Type B pancreatic cell (in vitro differentiated cells): ENCODE measurements at places on chromosomes 11 and 22. TPM values are rescaled to one million over a fixed set of nuclear protein-coding genes. Genes with fewer than 3 reads are reported as not detected.

DNA sequence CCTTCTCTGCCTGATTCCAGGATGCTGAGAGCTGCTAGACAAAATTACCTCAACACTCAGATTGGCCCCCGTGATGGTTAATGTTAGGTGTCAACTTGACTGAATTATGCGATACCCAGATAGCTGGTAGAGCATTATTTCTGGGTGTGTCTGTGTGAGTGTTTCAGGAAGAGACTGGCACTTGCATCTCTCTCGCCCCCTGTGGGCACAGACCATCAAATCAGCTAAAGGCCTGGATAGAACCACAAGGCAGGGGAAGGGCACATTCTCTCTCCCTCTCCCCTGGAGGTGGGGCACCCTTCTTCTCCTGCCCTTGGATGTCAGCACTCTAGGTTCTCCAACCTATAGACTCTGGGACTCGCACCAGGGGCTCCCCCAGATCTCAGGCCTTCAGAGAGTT, 79.7 kb downstream of the KIRREL3 start:
- no peak for DNase-seq

DNA sequence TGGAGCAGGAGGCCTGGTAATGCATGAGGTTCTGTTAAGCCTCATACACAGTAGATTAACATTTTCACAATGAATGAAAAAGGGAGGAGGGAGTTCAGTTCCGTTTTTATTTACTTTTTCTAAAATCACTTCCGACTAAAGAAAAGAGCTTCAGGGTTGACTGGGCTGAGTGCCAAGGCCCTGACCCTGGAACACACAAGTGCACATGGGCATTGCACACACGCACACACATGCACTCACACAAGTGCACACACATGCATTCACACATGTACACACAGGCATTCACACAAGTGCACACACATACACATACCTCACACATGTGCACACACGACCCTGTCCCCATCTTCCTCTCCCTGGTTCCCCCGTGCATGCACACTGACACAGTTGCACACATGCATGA, 303.3 kb downstream of the BRD1 start:
- DNase-seq, result no peak

DNA sequence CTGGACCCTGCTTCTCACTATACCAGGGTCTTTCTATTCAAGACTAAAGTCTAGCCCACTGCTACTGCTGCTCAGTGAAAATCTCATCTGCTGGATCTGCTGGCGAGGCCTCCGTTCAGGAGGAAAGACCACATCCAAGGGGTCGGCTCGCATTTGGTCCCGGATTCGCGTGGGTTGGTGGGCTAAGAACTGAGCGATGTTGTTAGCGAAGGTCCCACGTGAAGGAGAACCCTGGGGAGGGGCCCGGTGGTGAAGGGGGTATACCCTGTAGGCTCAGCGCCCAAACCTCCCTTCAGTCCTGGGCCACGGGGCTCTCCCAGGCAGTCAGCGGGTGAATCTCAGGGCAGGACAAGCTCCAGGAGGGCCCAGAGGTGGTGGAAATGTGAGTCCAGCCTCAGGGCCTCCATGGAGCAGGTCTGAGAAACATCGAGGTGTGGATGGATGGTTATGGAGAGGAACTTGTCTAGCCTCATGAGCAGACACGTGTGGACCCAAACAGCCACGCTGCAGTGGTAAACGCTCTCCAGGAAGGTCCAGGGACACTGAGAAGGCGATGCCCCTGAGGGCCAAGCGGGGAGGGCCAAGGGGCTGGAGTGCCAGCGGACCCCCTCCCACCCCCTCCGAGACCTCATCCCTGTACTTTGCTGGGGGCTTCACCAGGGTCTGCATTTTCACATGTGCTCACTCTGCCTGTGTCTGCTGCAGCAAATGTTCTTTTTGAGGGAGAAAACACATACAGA, 152.3 kb downstream of the CTTN start:
- DNase-seq, result no peak

DNA sequence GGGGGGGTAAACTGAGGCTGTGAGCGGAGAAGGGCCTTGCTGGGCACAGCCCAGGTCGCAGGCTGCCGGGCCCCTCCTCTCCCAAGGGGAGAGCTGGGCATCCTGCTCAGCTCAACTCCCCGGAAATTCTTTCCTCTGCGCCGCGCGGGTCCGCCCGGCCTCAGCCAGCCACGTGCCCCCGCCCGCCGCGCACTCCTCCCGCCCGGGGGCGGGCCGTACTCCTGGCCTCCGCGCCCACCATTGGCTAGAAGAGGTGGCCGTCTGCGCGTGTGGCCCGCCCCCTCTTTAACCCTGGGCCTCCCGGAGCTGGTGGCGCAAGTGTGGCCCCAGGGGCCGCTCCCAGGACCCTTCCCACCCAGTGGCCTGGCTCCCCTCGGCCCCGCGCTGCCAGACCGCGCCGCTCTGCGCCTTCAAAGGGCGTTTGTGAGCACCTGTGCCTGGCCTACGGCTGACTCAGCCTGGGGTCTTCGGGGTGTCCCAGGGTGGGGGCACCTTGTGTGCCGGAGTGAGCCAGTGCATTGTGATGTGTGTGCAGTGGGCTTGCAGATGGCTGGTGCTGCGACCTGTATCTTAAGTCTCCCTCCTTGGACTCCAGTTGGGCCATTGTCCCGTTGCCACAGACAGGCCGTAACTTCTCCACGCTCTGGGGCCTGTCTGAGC, 2.0 kb downstream of the MRGPRF start:
- no peak for DNase-seq

NOX4 gene
- total RNA-seq, result 3.4 and 3.7 TPM in 2 replicates

DNA sequence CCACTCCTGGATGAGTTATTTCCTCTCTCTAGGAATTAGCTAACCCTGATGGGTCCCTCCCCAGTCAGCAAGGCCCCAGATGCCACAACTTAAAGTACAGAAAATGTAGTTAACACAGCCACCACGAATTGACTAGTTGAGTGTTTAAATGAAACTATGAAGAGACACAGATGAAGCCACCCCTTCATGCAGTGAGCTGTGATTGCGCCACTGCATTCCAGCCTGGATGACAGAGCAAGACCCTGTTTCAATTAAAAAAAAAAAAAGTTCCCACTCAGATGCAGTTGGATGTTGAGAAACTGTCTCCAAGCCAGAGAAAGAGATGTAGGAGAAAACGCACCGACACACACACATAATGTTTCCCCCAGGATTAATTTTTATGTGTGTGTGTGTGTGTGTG, 53.3 kb downstream of the SCN3B start:
- no peak for DNase-seq

NXPE2 gene
- total RNA-seq, result not detected in 2 replicates

DNA sequence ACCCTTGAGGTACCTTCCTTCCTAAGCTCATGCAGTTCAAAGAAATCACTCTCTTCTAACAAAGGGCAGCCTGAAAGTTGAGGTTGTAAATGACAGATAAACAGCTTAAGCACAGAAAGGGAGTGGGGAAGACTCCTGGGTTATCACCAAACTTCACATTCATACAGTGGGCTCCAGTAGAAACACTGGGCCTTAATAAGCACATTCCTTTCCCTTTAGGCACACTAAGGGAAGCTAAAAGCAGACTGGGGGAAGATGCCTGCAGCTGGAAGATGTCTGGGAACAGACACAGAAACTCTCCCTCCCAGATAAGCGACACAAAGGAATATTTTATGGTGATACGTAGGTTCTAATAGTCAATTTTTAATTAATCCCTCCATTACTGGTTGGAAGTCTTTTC, 350.3 kb upstream of the MPPED2 start:
- no peak for DNase-seq

SMIM35 gene
- total RNA-seq, result 0.17 TPM in 1 of 2 replicates, not detected in the other

INS gene
- 1,584 and 3,976 TPM in 2 replicates for total RNA-seq

GRCh38 chr11:102653744-102654291, 28.7 kb upstream of the MMP20 start:
- no peak for DNase-seq

C1QTNF4 gene
- 0.43 and 11.7 TPM in 2 replicates for total RNA-seq

- no peak for DNase-seq
Observed at GRCh38 chr11:127683321-127683720, 682.8 kb upstream of the KIRREL3 start.

GRCh38 chr11:395866-396265, 1.9 kb downstream of the PKP3 start:
- no peak for DNase-seq

IGLL1 gene
- not detected in 2 replicates for total RNA-seq
